Stimulated activated CD4-positive, alpha-beta T cell treated with anti-CD3 and anti-CD28 coated beads, Interleukin-15, amount 100 ng/mL, for 1 hour (primary cell): ENCODE measurements at places on chromosomes 16 and 17.
A peak's percentile ranks its signal among the peaks of the same experiment; 100 is the strongest.

GRCh38 chr16:57118461-57119084, 26.2 kb downstream of the CPNE2 start:
- DNase-seq, result no peak

GRCh38 chr16:83960521-83961249, 7.4 kb upstream of the NECAB2 start:
- DNase-seq, result no peak

DNA sequence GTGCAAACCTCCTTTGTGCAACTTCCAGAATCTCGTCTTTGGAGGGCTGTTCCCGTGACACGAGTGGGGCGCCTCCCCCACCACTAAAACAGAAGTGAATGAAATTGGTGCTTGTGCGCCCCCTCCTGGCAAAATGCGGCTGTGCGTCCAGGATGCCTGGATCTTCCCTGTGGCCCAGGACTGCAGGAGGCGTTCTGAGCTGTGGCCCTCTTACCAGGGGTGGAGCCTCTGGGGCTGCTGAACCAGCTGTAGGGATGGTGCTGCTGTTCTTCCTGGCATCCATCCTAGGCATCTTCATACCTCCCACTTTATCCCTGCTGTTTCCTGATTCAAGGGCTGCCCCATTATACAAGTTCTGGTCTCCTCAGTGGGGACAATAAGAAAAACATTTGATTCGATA, 18.5 kb upstream of the NAGLU start:
- DNase-seq, result peak; percentile 71

- DNase-seq, result no peak
These were observed 5.3 kb downstream of the CTNS start for GRCh38 chr17:3641717-3642486.

GRCh38 chr16:5018793-5019192, 14.9 kb downstream of the NAGPA start:
- no peak for DNase-seq

- peak; percentile 62 for DNase-seq
These were observed 217.3 kb downstream of the RBFOX3 start for GRCh38 chr17:79393358-79394052.

DNA sequence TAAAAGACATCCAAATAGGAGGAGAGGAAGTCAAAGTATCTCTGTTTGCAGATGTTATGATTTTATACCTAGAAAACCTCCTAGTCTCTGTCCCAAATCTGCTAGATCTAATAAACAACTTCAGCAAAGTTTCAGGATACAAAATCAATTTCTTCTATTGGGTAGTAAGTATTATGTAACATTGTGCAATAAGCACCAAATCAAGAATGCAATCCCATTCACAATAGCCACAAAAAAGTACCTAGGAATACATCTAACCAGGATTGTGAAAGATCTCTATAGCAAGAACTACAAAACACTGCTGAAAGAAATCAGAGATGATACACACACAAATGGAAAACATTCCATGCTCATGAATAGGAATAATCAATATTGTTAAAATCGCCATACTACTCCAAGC, 13.0 kb downstream of the NLRP1 start:
- no peak for DNase-seq

- no peak for DNase-seq
These were observed 19.3 kb downstream of the ITGAL start for GRCh38 chr16:30491744-30492308.

DNA sequence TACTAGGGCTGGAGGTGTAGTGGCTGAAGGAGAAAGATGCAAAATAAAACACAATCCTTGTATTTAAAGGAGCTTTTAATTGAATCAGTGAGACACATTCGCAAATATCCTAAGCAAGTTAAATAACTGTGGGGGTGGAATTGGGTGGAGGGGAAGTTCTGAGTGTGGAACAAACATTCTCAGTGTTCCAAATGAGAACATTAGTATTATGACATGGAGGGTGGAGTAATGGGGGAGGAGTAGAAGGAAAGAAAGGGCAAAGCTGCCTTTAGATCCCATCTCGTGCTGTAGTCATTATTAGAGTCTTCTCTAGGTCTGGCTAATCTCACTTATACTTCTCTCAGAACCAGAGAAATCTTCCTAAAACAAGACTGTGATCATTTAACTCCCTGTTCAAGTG, 169.7 kb downstream of the ANKFN1 start:
- DNase-seq, result no peak

- DNase-seq, result no peak
These were observed 4.4 kb upstream of the ARMC7 start for GRCh38 chr17:75105126-75106080.

DNA sequence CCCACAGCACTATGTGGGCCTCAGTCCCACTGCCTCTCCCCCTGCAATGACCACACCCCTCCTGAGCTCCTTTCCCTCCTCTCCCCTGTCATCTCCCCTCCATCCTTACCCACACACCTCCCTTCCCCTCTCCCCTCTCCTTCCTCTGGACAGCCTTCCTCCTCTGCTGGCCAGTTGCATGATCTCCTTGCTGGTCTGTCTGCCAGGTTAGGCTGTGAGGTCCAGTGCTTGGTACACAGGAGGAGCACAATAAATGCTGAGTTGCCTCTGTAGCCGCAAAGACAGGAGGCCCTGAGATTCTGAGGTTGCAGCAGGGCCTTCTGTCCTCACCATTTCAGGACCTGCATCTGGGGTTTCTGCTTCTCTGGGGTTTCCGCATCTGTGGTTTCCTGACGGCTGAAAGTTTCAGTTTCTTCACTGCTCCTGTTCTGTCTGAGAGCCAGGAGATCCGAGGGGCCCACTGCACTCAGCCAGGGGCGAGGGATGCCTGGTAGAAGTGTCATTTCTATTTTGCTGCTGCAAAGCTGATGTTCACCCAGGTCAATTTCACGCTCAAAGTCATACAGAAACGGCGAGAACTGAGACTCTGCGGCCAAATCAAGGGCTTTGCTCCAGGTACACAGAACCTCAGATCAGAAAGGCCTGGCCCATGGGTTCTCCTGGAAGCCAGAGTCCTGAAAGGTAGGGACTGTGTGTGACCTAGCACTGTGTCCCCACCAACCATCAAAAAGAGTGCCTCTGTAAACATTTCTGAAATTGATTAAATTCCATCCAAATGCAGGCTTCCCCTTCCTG, 4.6 kb upstream of the SLC12A3 start:
- no peak for DNase-seq

DNA sequence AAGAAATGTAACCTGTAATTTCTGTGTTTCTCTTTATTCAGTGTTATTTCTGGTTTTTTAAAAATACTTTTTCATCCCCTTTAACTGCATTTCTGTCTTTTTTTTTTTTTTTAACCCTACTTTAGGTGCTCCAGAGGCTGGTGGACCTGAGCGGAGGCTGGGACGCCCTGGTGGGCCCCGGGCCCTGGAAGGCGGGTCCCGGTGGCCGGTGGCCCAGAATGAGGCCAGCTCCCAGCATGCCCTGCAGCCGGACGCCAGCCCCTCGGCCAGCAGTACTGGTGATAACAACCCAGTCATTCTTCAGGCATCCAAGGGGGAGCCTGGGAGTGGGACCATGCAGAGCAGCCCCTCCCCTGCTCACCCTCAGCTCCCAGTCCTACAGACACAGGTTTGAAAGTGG, 1.5 kb downstream of the SRCAP start:
- no peak for DNase-seq

DNA sequence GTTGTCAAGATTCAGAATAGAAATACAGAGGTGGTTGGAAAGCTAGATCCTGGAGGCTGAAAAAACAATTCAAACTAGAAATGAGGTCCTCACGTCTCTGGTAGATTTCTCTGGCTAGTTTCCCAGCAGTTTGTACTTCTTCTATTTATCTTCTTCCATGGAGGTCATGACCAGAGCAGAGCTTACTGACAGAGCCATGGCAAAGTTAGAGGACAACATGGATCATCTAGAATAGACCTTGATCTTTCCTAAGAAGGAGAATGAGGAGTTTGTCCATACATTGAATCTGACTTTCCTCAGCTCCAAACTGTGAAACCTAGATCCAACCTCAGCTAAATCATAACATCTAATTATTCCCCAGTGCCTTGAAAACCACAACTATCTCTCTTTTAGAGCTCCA, 900.8 kb upstream of the GOT2 start:
- no peak for DNase-seq

GRCh38 chr17:66357037-66357436, 54.6 kb downstream of the PRKCA start:
- no peak for DNase-seq

DNA sequence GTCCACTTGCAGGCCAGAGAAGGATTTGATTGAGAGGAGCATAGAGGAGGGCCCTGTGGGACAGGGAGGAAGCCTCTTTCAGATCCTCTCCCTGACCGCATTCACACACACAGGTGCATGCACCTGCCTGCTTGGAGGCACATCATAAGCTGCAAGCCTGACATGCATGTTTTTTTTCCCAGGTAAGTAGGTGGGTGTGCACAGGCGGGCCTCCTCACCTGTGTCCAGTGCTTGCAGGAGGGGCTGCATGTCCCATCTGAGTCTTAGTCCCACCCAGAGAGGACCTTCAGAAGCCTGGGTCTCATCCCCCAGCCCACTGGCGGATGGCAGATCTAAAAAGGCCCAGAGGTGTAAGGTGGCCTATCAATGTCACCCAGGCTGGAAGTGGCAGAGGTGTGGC, 130.8 kb downstream of the TMEM132E start:
- DNase-seq, result no peak

- no peak for DNase-seq
These were observed 31.4 kb downstream of the NOS2 start for GRCh38 chr17:27768858-27769410.

- no peak for DNase-seq
These were observed 32.7 kb upstream of the LITAF start for GRCh38 chr16:11619327-11619851.

GRCh38 chr17:65704731-65705130, 143.3 kb upstream of the AXIN2 start:
- no peak for DNase-seq

GRCh38 chr17:75625813-75626486, 7.3 kb upstream of the SMIM5 start:
- DNase-seq, result no peak

- DNase-seq, result no peak
These were observed 51.2 kb downstream of the PLD6 start for GRCh38 chr17:17154981-17155380.

- DNase-seq, result no peak
These were observed 16.3 kb downstream of the CYTH1 start for GRCh38 chr17:78765821-78766220.

GRCh38 chr16:85027958-85028684, 526 bp downstream of the KIAA0513 start:
- DNase-seq, result no peak

DNA sequence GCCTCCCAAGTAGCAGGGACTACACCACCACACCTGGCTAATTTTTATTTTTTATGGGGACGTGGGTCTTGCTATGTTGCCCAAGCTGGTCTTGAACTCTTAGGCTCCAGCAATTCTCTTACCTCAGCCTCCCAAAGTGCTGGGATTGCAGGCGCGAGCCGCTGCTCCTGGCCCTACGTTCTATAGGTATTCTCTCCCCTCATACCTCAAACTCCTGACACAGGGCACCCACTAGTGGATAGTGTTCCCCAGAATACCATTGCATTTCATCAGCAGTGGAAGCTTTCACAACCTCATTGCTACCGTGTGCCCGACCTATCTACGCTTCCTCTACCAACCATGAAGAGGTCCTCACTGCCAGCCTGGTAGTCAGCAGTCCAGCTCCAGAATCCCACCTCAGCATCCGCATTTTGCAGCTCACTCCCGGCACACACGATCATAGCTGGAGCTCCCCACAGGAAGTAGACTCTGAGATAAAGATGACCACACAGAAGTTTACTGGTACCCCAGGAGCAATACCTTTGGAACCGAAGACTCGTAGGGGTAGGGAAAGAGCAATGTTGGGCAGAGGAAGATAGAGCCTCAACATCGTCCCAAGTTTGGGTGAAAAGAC, 9.3 kb downstream of the CTRB2 start:
- DNase-seq, result no peak

DNA sequence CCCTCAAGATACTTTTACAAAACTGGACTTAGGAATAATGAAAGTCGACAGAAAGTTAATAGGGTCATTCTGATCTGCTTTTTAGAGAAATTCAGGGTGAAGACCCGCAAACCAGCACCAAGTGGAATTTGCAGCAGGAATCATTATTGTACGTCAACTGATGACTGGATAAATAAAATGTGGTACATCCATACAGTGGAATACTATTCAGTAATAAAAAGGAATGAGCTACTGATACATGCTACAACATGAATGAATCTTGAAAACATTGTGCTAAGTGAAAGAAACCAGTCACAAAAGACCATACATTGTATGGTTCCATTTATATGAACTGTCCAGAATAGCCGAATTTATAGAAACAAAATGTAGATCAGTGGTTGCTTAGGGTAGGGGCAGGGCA, 83.1 kb downstream of the GNAO1 start:
- no peak for DNase-seq

- no peak for DNase-seq
These were observed 6.3 kb upstream of the MNT start for GRCh38 chr17:2406903-2407790.

DNA sequence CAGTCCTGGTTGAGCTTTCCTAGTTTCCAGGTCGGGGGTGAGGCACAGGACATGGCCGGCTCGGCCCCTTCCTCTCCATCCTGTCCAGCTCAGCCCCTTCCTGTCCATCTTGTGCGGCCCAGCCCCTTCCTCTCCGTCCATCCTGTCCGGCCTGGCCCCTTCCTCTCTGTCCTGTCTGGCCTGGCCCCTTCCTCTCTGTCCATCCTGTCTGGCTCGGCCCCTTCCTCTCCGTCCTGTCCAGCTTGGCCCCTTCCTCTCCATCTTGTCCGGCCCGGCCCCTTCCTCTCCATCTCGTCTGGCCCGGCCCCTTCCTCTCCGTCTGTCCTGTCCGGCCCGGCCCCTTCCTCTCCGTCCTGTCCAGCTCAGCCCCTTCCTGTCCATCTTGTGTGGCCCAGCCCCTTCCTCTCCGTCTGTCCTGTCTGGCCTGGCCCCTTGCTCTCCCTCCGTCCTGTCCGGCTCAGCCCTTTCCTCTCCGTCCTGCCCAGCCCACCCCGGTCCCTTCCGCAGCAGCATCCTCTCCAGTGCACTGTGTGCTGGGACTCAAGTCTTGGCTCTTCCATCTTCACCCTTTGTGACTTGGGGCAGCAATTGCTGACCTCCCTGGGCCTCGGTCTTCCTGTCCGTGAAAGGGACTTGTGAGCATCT, 5.5 kb upstream of the ZNF750 start:
- no peak for DNase-seq

DNA sequence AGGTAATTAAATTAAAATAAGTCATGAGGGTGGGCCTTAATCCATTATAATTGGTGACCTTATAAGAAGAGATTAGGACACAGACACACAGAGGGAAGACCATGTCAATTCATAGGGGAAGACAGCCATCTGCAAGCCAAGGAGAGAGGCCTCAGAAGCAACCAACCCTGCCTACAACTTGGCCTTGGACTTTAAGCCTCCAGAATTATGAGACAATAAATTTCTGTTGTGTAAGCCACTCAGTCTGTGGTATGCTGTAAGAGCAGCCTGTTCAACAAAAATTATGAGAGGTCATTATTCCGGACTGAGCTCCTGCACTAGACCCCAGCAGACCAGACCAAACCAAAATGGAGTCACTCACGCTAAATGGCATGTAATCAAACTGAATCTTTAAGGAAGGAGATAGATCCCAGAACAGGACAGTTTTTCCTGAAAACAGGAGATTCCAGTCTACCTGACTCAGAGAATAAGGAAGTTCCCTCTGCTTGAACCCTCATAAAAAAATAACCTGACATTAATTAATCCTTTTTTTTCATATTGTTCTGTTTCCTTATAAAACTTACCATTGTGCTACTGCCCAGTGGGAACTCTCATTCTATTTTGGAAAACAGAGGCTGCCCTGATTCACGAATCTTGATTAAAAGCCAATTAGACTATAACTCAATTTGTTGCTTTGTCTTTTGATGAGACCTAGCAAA, 74.3 kb downstream of the DNAH3 start:
- DNase-seq, result no peak

GRCh38 chr17:53490447-53490968, 332.2 kb upstream of the KIF2B start:
- DNase-seq, result no peak

GRCh38 chr16:1326946-1327618, 6.4 kb upstream of the BAIAP3 start:
- no peak for DNase-seq
